ENCODE measurements at places on chromosomes 13 and 19.

- DNase-seq = no peak
Measured at GRCh38 chr13:107330484-107330883, 762.5 kb upstream of the ARGLU1 start.

- no peak for DNase-seq
Measured at GRCh38 chr19:18807861-18808331, 16.8 kb upstream of the COMP start.

DNA sequence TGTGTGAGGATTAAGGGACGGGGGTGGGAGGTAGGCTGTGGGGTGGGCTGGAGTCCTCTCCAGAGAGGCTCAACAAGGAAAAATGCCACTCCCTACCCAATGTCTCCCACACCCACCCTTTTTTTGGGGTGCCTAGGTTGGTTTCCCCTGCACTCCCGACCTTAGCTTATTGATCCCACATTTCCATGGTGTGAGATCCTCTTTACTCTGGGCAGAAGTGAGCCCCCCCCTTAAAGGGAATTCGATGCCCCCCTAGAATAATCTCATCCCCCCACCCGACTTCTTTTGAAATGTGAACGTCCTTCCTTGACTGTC, 5.5 kb downstream of the FOSB start:
- DNase-seq = no peak

DNA sequence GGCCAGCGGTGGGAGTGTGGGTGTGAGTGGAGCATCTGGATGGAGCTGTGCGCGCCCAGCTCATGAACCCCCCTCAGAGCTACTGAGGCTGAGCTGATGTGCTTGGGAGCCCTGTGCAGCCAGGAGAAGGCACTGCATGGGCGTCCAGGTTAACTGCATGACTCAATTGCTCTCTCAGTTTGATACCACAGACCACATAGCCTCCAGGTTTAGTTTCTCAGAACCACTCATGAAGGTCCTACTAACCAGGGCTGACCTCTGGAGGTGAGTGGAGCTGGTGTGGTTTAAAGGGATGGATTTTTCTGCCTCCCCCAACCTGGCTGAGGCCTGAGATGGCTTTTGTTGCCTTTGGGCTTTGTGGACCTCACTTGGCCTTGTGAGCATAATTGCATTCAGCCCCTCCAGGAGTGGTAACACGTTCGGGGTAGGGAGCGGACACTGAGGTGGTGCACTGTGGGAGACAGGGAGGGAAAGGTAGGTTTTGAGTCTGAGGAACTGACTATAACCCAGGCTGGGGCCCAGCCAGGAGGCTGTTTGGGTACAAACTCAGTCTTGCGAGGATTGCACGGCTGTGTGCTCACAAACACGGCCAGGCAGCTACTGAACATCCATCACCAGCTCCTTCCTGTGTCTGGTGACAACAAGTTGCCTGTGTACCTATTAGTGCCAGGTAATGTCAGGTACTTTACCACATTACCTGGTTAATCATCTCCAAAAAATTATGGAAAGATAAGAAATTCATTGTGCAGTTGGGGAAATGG, 97.5 kb downstream of the RGCC start:
- DNase-seq = peak; percentile 41

GRCh38 chr13:52085421-52085820, 43.5 kb downstream of the NEK5 start:
- DNase-seq = no peak

- DNase-seq = peak; percentile 18
Measured at GRCh38 chr13:90867336-90867683, 480.2 kb upstream of the MIR17HG start.

- peak; percentile 74 for DNase-seq
Measured at GRCh38 chr13:30832845-30833332, 73.2 kb upstream of the MEDAG start.

- peak; percentile 39 for DNase-seq
Measured at GRCh38 chr13:114065926-114066774, 66.3 kb downstream of the RASA3 start.

DNA sequence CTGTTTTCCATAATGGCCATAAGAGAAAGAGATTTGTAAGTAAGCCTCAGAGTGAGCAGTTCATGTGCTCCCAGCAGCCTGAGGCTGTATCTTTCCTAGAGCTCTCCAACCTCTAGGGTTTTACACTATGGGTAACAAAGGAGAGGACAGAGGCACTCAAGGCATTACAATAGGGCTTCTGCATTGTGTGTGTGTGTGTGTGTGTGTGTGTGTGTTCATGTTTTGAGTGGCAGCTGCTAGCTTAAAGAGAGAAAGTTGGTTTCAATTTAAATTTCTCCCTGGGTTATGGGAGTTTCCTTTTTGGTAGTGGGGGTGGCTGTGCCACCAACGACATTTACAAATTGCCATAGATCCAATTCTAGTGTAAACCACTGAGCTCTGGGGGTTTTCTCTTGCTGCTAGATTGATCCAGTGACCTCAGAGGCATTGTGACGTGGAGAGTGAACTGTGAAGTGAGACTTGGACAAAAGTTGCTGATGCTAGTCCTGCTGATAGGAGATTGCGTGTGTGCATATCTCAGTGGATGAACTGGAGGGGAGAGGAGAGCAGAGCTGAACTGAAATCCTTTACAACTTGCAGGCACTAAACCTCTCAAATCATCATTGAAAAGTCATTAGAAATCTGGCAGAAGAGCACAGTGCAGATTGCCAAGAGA, 67.2 kb upstream of the OLFM4 start:
- no peak for DNase-seq

- peak; percentile 43 for DNase-seq
Measured at GRCh38 chr13:113930671-113931637, 42.9 kb downstream of the C13orf46 start.

GRCh38 chr19:7215176-7215575, 79.0 kb downstream of the INSR start:
- no peak for DNase-seq

GRCh38 chr19:12843999-12844732, 5.9 kb downstream of the MAST1 start:
- no peak for DNase-seq

- no peak for DNase-seq
Measured at GRCh38 chr13:104954210-104954609, 1581.3 kb downstream of the EFNB2 start.

DNA sequence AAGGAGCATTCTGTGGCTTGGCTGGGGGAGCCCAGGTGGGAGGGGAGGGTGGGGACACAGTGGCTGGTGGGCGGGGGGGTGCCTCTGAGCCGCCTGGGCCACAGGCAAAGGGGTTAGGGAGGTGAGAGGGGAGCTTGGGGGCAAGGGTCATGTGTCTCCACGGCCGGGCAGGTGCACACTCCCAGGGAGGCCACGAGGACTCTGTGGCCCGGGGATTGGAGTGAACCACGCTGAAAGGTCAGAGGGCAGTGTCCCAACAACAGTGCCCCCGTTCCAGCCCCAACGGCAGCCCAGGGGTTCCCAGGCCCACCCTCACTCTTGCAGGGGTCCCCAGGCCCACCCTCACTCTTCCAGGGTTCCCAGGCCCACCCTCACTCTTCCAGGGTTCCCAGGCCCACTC, 9.6 kb downstream of the C2CD4C start:
- DNase-seq = no peak

DNA sequence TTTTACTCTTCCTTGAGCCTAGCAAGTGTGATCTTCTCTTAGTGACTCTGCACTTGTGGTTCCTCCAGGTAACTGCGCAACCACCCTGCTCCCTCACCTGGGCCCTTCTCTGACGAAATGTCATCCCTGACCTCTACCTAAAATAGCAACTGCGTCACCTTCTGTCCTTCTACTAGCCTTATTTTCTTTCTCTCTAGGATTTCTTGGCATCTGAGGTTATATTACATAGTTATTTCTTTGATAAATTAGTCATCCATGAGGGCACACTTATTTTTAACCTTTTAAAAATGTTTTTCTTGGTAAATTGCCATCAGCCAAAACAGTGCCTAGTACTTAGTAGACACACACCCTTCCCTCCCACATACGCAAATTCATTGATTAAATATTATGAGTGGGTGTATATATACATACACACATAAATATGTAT, 355.5 kb downstream of the ENOX1 start:
- DNase-seq = no peak

- DNase-seq = no peak
Measured at GRCh38 chr13:83831796-83832195, 50.5 kb downstream of the SLITRK1 start.

DNA sequence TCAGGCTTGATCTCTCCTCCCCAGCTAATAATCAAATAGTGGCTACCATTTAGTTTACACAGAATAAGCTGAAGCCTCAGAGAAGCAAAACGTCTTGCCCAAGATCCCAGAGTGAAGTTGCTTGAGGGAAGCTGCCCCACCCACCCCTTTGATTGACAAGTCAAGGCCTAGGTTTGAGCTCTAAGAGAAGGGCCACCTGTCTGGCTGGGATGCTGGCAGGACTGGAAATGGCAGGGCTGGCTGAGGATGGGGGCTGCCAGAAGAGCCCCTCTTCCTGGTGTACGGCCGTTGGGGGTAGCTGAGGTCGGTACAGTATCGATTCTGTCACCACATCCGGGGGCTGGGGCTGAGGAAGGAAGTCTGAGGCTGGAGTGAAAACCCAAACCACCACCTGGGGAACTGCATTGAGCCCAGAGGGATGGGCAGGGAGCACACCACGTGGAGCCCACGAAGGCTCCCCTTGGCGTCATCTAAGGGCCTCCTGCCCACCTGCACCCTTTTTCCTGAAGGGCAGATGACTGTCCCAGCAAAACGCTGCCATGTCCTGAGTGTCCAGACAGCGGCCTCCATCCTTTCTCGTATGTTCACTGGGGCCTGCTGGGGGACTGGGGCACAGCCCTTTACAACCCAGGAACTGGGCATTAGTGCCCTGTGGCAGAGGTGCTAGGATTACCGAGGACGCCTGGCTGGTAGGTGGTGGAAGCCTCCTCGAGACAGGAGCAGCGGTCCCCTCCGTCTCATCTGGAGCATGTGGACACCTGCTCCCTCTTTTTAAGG, 1.4 kb upstream of the PRKD2 start:
- peak; percentile 36 for DNase-seq

GRCh38 chr19:3606690-3607289, at the start of gene TBXA2R:
TBXA2R (minus strand) TSS chr19:3606875; CDS start chr19:3600634, 6,241 bp downstream.
- peak; percentile 50 for DNase-seq

DNA sequence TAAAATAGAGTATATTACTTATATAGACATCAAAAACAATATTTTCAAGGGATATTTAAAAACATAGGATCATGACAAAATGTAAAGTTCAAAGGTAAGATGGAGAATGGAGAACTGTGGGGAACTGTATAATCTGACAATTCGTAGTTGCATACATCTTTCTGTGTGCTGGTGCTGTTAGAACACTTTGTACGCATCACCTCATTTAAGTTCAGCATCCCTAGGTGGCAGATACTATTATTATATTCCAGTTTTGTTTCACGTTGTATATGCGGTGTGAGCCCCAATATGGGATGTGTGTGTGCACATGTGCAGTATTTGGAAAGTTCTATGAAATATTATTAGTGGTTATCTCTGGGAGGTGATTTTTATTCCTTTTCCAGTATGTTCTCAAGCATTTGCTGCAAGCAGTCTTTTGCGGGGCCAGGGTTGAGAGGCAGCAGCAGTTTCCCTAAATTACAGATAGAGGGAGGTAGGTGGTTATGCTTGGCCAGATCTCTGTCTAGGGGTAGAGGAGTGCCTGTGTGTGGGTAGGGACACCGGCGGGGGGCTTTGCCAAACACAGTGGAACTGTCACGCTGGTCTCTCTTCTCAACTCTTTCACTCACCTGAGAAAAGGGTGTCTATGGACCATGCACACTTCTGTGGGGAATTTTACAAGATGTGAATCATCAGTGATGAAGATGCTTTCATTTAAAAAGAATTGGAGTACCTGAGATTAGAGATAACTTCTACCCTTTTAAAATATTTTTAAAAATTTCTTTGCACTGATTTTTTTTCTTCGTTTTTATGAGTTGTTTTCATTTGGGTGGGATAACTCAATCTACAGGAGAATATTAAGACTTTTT, 55.6 kb upstream of the ALOX5AP start:
- DNase-seq = peak; percentile 8

GRCh38 chr13:25902891-25903341, 148.9 kb downstream of the SHISA2 start:
- DNase-seq = no peak

GRCh38 chr19:19542507-19542906, 4.4 kb downstream of the CILP2 start:
- DNase-seq = no peak

DNA sequence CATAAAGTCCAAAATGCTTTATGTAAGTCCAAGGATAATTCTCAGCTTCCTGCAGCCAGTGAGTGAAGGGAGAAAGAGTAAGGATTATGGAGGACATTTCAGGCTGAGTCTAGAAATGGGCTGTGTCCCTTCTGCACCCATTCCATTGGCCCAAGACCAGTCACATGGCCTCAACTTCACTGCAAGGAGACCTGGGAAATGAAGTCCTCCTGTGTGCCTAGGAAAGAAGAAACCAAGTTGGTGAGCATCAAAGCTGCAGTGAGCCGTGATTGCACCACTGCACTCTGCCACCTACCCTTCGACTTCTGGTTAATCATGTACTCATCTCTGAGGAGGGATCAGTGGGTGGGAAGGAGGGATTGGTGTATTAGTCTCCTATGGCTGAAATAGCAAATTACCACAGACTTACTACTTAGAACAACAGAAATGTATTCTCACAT, 3.6 kb upstream of the CD37 start:
- peak; percentile 75 for DNase-seq

DNA sequence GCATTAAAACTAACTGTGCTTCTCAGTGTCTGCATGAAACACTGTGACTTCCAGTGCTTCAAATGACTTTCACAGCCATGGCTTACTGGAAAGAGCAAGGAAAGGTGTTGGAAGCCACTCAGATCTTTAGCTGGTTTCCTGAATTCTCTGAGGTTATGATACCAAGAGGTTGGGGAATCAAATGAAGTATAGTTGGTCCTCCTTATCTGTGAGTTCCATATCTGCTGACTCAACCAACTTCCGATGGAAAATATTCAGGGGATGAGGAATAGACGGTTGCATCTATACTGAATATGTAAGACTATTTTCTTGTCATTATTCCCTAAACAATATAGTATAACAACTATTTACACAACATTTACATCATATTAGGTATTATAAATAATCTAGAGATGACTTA, 32.4 kb downstream of the EPSTI1 start:
- DNase-seq = no peak

- DNase-seq = no peak
Measured at GRCh38 chr19:22331521-22331920, 45.3 kb downstream of the ZNF729 start.

DNA sequence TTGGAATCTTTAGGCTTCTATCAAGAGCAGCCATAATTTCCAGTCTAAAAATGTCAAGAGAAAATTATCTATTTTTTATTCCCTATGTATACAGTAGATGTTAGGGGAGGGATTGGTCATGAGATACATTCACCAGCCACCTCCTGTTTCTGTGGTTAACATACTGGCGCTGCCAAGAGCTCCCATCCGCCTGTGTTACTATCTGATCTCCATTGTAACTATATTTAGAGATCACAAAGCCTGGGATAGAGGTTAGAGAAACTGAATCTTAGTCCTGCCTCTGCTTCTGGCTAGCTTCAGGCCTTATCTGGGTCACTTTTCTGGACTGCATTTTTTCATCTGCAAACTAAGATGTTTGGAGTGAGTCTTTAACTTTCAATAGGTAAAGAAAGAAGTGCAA, 46.3 kb downstream of the POLR1D start:
- DNase-seq = no peak

- DNase-seq = no peak
Measured at GRCh38 chr19:5396096-5396939, 55.7 kb upstream of the PTPRS start.
